RPMI8226 (cell line): ENCODE measurements at places on chromosomes 12 and 14.
A peak's percentile ranks its signal among the peaks of the same experiment; 100 is the strongest.

GRCh38 chr14:36344211-36344610 is 23.8 kb upstream of the MBIP start:
- DNase-seq = no peak

DNA sequence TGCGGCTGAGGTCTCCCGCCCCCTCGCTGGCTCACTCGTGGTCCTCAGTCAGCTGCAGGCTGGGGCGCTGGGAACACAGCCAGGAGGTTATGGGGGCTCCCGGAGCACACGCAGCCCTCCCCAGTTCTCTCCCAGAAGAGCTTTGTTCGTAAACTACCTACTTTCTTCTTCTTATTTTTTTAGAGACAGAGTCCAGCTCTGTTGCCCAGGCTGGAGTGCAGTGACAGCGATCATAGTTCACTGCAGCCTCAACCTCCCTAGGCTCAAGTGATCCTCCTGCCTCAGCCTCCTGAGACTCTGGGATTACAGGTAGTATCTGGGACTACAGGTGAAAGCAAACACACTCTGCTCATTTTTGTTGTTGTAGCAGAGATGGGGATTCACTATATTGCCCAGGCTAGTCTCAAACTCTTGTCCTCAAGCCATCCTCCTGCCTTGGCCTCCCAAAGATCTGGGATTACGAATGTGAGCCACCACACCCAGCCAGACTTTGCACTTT is 15.5 kb upstream of the PLA2G1B start:
- DNase-seq = no peak

GRCh38 chr14:30855345-30856037 is 18.9 kb upstream of the COCH start:
- no peak for DNase-seq

DNA sequence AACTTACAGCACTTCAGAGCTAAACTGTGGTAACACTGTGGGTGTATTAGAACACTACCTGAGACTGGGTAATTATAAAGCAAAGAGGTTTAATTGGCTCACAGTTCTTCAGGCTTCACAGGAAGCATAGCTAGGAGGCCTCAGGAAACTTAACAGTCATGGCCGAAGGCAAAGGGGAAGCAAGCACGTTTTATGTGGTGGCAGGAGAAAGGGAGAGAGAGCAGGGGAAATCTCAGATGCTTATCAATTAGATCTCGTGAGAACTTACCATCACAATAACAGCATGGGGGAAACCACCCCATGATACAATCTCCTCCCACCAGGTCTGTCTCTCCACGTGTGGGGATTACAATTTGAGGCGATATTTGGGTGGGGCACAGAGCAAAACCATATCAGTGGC is 512.6 kb downstream of the RERGL start:
- no peak for DNase-seq

- DNase-seq = no peak
Measured at GRCh38 chr12:31370531-31371255, 44.7 kb upstream of the SINHCAF start.

- DNase-seq = no peak
Measured at GRCh38 chr12:3463921-3464320, 27.1 kb upstream of the PRMT8 start.

DNA sequence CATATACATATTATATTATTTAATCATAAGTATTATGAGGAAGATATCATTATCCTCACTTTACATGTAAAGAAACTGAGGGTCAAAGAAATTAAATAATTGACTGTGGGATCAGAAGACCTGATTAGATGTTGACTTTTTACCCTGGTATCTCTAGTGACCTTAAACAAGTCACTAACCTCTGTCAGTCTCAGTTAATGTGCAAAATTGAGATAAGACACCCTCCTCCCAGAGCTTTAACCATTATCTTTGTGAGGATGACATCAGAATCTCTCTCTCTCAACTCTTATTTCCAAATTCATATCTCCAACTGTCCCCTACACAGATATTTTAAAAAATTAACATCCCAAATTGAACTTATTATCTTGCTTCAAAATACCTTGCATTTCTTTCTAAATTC is 177.8 kb downstream of the KLHL28 start:
- no peak for DNase-seq

DNA sequence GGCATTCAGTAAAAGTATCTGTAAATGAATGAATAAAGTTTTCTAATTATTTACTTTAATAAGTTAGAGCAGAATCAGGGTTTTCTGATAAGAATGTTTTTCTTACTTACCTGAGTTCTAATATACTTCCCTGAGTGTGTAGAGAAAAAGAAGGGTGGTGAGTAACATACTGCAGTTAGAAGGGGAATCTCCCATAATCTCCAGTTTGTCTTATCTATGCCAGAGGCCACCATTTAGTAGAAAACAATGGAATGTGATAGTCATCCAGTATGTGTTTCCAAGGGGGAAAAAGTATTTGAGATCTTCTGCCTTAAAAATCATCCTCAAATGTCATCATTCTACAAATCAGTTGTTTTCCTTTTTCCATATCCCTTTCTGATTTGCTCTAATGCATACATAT is 56.5 kb upstream of the PAWR start:
- DNase-seq = no peak

GRCh38 chr14:53381895-53382294 is 228.8 kb upstream of the DDHD1 start:
- no peak for DNase-seq

- DNase-seq = no peak
Measured at GRCh38 chr12:54282949-54283593, 2.5 kb downstream of the HNRNPA1 start.

DNA sequence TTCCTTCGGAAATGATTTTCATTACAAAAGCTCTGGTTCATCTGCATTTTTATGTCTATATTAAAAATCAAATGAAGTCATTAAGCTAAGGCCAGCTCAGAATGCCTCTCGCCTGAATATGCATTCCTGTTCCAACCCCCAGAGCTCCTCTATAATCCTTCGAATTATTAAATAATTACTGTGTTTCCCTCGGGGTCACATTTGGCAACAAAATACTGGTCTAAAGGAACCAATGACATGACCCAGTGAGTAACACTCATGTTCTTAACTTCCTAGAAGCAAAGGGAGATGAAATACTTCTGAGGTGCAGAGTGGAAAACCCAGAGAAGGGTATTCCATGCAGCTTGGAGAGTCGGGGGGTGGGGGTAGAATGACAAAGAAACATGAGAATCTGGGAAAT is 68.3 kb downstream of the FOXN3 start:
- no peak for DNase-seq

DNA sequence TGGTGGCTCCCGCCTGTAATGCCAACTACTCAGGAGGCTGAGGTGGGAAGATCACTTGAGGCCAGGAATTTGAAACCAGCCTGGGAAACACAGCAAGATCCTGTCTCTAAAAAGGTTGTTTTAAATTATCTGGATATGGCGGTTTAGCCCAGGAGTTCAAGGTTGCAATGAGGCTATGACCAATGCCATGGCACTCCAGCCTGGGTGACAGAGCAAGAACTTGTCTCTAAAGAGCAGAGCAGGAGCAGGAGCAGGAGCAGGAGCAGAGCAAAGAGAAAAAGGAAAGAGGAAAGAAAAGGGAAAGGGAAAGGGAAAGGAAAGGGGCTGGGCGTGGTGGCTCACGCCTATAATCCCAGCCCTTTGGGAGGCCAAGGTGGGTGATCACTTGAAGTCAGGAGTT is 15.1 kb downstream of the DCP1B start:
- DNase-seq = no peak

DNA sequence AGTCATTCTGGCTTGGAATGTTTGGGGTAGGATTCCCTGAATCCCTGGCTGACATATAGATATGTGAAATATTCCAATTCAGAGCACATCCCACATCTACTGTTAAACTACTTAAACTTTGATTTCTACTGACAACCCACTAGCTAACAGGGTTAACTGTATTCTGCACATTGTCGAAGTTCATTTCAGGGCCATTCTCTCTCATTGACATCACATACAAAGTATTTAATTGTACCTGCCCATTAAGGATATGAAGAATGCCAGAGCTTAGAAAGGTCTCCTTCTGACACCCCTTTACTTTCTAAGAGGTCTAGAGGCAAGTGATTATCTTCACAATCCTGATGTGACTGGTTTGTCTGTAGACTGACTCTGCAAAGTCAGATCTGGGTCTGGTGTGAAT is 2.8 kb upstream of the DCN start:
- no peak for DNase-seq

DNA sequence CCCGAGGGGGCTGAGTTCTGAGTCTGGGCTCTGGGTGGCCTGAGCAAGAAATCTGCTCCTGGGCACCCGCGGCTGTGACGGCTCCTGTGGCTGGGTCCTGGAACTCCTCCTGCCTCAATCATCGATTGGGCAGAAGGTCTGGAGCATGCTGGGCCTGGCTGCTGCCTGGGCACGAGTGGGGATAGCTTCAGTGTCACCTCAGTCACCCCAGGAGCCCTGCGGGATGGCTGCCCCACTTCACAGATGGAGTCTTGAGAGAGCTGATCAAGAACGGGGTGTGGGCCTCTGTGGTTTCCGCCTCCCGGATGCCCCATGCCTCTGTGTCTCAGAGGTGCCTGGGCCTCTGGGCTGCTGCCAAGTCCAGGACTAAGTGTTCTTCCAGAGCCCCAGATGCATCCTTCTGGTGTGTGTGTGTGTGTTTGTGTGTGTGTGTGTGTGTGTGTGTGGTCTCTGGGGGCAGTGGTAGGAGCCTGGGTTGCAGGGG is 185.6 kb upstream of the C14orf180 start:
- DNase-seq = peak; percentile 79

DNA sequence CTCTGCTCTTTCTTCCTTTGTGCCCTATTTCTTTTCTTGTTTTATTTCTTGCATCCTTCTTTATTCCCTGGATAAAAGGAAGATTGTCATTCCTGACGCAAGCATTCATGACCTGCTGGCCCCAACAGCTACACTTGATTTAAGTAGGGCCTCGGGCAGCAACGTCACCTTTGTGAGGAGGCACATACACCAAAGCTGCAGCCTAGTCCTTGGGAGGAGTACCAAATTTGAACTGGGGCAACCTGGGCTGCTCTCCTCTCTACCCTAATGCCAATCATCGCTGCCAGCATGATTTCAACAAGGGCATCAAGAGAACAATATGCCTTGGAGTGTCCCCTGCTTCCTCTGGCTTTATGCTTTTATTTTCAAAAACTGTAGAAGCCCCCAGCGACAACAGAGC is 76.4 kb downstream of the C12orf50 start:
- DNase-seq = no peak

GRCh38 chr14:72894623-72895378 is 900 bp upstream of the DPF3 start:
- no peak for DNase-seq

- DNase-seq = no peak
Measured at GRCh38 chr14:23530375-23531055, 21.1 kb downstream of the ZFHX2 start.

DNA sequence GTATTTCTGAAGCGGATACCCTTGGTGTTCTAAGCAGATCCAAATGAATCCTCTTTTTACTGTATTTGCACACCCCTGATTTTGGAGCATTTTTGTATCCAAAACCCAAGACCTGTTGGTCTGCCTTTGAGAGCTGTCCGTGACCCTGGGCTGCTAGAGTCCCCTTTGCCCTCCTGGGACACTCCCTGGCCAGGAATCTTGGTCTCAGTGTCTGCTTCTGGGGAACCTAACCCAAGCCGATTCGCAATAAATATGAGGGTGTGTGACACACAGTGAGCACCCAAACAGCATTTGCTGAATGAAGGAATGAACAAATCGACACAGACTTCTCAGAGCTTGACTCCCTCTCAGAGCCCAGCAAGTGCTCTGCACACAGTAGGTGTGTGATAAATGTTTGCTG is 92.9 kb downstream of the SCARB1 start:
- DNase-seq = no peak

DNA sequence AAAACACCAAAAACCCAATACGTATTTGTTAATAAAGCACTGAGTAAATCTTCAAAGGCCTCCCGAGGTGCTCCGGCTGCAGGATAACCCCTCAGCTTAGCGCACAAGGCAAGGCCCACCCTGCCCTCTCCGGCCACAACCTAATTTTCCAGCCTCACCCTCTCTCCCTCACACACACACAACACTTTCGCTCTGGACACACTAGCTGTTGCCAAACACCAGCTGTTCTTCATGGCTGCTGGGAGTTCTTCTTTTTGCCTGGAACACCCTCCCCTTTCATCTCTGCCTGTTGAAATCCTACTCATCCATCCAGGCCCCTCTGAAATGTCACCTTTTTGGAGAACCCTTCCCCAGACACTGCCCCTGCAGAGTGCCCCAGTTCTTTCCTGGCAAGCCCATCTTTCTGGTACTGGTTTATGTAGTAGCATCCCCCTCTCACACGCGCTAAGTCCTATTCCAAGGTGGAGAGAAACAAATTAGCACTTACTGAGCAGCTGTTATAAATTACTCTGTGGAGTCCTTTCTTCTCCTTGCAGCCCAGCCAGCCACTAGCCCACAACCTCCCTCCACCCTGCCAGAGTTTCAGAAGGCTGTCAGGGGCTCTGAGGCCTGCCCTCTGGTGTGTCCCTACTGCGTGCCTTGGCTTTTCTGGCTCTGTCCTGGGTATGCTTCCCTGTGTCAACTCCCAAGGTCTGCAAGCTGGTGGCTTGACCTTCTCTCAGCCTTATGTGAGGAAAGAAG is 805 bp upstream of the CRACR2A start:
- DNase-seq = no peak

DNA sequence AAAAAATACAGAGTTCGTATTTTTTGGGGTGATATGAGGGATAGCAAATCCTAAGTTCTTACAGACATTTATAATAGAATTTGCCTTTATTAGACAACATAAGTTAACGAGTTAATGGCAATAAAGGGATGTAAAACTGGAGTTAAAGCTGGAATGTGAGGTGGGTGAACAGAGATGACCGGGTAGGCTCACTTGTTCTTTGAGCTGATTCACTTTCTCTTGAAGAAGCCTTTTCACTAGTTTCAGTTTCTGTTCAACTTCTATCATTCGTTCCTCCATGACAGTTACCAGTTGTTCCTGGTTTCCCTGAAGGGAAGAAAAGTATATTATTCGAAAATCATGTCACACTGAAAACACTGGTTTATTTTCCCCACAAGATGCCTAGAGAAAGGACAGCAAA is 57.7 kb upstream of the SAV1 start:
- no peak for DNase-seq

DNA sequence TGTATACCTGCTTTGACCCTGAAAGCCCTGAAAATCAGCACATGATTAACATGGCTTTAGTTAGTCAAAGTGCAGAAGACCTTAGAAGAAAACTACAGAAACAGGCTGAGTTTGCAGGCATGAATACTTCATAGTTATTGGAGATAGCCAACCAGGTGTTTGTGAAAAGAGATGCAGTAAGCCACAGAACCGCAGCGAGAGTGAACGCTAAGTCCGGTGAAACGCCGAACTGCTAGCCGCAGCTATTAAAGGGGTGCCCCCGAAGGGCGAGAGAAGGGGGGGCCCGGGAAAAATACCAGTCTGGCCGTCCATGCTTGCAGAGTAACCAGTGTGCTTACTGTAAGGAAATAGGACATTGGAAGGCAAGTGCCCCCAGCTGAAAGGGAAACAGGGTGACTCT is 784.0 kb upstream of the TMEM132C start:
- DNase-seq = no peak

GRCh38 chr12:51829011-51829481 is 19.5 kb downstream of the FIGNL2 start:
- DNase-seq = no peak

GRCh38 chr12:65175385-65175784 is 6.0 kb downstream of the LEMD3 start:
- DNase-seq = no peak
